ENCODE measurements at places on chromosomes 13 and 19.

DNA sequence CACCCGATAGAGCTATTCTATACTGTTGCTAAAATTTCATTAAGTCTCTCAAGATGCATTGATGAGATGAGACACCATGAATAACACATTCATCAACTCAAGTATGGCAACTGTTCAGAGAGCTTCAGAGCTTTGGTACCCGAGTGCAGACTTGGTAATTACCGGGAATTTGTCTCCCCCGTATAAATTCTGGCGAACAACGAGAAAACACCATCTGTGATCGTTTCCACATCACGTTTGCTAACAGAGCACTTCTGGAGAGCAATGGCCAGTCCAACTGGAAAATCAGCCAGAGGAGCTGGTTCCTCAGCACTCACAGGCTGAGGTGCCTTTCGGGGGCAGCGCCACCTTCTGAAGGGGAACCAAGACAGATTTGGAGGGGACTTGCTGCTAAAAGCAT is 40.2 kb downstream of the SUGP2 start:
- no peak for DNase-seq

DNA sequence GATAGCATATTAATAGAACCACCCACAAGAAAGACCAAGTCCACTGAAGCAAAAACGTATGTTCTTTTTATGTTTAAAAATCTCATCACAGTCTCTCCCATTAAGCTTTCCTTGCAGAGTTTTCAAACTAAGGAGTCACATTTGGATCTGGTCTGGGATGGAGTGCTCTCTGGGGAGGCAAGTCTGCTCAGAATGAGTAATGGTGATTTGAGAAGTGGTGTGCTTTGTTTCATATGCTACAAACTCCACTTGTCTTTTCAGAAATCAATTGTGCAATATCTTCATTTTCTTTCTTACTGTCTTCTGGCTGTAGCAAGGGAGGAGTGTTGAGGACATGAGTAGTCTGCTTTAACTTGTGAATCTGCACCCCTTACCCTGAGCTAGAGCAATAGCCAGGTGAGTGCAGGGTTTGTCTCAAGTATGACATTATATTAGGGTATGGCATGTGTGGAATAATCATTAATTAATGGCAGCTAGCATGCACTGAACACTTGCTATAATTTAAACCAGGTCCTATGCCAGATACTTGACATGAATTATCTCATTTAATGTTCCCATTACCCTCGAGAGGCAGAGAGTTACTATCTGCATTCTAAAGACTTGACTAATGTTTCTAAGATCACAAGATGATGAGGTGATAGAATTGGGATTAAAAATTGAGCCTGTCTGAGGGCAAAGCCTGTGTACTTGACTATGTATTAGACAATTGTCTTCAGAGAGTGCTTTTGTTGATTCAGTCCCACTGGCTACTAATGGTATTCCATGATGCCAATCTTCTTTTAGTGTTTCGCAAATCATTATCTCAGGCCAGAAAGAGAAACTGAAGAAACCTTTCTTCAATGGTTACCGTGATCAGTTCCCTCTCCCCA is 171.8 kb downstream of the GPC6 start:
- DNase-seq: no peak

DNA sequence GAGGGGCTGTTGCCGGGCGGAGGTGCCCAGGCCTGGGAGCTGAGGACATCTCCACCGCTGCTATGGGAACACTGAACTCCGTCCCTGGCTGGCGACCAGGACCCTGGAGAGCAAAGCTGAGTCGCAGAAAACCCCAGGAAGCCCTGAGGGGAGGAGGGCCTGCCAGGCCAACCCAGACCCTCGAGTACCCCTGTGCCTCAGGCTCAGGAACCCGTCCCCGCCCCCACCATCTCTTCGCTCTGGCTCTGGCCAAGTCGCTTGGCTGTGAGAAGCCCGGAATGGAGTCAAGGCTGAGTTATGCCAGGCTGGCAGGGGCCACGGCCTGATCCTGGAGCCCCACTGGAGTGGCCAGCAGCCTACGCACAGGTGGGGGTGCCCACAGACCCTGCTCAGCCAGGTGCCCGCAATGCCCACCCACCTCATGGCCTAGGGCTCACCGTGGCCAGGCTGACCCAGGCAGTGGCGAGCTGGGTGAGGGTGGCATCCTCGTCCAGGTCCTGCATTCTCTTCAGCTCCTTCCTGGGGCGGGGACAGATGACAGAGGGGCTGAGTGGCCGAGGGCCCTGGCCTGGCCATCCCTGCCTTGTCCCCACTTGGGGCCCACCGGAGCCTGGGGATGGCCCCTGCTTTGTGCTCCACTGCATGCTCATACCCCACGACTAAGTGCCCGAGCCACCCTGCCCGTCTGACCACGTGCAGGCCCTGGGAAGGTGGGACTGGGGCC is 8.5 kb upstream of the CERS1 start:
- DNase-seq: no peak

DNA sequence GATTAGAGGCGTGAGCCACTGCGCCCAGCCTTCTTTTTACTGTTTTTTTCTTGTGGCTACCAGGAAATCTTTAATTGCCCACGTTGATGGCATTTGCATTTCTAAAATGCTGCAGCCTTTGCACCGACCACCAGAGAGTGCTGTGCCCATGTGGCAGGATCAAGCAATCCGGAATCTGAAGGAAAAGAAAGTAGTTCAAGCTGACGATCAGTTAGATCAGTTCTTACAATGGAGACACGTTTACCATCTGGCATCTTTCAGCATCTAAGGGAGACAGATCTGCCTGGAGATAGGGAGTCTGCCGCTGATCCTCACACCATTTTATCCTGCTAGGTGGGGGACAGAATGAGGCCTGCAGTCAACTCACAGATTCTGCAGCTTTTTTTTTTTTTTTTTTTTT is 19.9 kb downstream of the TINCR start:
- peak; percentile 54 for DNase-seq

DNA sequence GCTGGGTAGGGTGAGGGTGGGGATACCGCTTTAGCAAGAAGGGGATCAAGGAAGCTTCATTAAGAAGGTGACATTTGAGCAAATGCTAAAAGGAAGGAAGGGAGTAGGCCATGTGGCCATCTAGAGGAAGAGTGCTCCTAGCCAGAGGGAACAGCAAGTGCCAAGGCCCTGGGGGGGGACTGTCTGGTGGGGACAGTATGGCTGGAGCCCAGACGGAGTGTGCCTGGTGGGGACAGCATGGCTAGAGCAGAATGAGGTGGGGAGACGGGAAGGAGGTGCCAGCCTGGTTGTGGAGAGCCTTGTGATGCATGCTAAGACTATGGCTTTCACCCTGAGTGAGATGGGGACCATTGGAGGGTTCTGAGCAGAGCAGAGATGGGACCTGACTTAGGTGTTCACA is 2.1 kb upstream of the TGFB1 start:
- no peak for DNase-seq

GRCh38 chr13:105848494-105848893 is 687.0 kb downstream of the EFNB2 start:
- DNase-seq: no peak

GRCh38 chr13:33645591-33646554 is 172.1 kb upstream of the RFC3 start:
- no peak for DNase-seq

DNA sequence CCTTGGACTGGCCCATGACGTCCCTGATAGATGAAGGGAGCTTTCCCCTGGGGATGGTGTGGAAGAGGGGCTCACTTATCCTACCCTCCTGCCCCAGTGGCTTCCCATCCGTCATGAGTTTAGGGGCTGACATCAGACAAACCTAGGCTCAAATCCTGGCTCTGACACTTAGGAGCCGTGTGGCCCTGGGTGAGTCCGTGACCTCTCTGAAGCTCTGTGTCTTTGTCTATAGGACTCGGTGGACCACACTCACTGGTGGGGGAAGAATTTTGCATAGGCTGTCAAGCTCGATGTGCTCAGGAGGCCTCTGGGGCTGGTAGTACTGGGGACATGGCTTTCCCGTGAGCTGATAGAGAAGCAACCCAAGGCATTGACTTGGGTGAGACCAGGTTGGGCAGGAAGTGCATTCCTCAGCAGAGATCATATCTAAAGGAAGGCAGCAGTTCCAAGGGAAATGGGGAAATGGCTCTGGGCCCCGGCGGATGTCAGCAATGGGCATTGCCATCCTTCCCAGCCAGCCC is 17.4 kb upstream of the AP1M2 start:
- no peak for DNase-seq

DNA sequence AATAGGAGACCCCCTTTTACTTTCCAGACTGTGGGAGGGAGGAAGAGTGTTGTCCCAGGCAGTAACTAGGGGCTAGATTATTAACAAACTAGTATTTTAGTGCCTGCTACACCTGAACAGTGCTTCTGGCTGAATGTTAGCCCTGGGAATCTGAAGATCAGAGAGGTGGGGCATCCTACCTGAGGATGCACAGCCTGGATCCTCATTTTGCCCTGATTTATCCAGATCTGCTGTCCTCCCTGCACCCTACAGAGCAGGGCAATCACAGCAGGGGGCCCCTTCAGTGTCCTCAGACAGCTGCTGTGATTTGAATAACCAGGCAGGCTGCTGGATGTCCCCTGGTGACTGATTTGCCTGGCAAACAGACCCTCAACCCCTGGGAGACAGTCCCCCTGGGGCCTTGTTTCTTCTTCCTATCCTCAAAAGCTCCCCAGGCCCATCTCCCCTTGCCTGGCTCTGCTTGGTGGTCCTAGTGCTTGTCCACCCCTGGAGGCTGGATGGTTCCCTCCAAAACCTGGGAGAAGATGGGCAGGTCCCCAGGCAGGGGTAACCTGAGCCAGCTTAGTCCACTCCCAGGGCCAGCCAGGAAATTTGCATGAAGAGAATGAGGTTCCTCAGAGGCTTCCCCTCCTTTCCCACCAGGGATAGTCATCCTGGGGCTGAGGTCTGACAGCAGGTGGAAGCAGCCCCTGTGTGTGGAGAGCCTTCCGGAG is at the start of gene OVOL3:
TSS of gene OVOL3 (plus strand) at position 657 of the 713 bp plus-strand sequence. CDS start 60 bp downstream, outside the sequence.
- no peak for DNase-seq

- DNase-seq: no peak
Measured at GRCh38 chr13:44403461-44404056, 29.9 kb downstream of the SERP2 start.

DNA sequence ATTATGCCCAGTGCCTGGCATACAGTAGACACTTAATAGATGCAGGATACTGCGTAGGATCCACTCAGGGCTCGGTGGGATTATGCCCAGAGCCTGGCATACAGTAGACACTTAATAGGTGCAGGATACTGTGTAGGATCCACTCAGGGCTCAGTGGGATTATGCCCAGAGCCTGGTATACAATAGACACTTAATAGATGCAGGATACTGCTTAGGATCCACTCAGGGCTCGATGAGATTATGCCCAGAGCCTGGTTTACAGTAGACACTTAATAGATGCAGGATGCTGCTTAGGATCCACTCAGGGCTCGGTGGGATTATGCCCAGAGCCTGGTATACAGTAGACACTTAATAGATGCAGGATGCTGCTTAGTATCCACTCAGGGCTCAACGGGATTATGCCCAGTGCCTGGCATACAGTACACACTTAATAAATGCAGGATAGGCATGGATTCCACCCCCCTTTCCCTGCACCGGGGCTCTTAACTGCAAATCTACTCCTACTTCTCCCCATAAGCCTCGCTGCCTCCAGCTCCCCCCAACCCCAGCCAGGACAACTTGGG is 24.9 kb downstream of the SMIM24 start:
- DNase-seq: no peak

DNA sequence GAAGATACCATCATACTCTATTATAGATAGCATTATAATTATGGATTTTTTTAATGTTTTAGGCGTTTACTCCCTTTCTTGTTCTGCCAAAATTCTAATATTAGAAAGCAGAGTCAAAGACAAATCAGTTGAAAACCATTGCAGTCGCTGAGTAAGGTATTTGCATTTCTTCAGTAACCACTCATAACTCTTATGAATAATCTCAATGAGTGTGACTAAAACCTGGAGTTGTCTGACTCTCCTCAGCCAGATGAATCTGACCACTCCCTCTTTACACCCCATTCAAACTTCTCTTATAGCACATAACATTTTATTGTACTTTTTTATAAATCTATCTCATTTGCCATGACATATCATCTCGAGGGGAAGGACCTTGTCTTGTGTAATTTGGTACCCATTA is 1006.5 kb downstream of the DIAPH3 start:
- no peak for DNase-seq

- DNase-seq: no peak
Measured at GRCh38 chr13:36981156-36981743, 17.9 kb downstream of the ALG5 start.

DNA sequence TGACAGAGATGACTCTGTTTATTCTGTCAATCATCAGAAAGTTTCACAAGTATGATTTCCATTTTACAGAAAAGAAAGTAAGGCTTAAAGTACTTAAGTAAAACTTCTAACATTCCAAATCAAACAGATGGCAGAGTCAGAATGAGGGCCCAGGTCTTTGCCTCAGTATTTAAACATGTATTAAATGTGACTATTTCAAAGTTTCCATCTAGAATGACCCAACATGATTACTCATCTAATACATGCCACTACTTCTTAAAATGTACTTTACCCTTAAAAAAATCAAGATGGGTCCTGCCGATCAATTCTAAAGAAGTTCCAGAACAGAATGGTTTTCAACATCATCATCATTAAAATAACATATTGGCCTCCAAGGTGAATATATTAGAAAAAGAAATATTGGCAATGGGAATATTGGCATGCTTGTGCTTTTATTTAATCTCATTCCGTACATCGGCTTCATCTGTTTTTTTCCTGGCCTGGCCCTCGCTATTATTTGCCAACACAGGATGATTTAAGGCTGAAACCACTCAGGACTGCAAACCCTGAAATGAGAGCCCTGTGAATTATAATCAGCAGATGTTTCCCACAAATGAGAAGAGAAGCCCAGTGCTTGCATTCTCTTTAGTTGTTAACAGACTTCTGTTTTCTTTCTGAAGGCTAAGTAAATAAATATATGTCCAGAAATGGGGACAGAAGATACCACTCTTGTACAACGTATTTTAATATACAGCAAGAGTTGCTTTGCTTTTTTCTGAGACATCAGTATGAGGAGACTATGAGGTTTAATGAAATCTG is 340.0 kb downstream of the DNAJC15 start:
- no peak for DNase-seq

GRCh38 chr13:110336108-110336507 is 29.0 kb downstream of the COL4A2 start:
- DNase-seq: no peak

GRCh38 chr13:79796136-79796535 is 315.2 kb downstream of the NDFIP2 start:
- DNase-seq: no peak

DNA sequence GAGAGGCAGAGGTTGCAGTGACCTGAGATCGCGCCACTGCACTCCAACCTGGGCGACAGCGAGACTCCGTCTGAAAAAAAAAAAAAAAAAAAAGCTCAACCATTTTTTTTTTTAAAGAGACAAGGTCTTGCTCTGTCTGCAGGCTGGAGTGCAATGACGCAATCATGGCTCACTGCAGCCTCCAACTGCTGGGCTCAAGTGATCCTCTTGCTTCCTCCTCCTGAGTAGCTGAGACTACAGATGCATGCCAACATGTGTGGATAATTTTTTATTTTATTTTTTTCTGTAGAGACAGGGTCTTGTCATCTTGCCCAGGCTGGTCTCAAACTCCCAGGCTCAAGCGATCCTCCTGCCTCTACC is 10.3 kb downstream of the EHD2 start:
- no peak for DNase-seq

GRCh38 chr13:84865783-84866221 is 933.4 kb downstream of the SLITRK6 start:
- no peak for DNase-seq

GRCh38 chr13:39547108-39547507 is 55.9 kb downstream of the LHFPL6 start:
- no peak for DNase-seq

- DNase-seq: no peak
Measured at GRCh38 chr13:43720780-43721397, 65.9 kb downstream of the ENOX1 start.

- DNase-seq: no peak
Measured at GRCh38 chr13:78015782-78016181, 97.2 kb upstream of the EDNRB start.

GRCh38 chr19:28026636-28027035 is 1186.3 kb downstream of the UQCRFS1 start:
- DNase-seq: no peak
